ENCODE measurements at places on chromosomes 5 and 9. TPM values are rescaled to one million over a fixed set of nuclear protein-coding genes. Genes with fewer than 3 reads are reported as not detected.

GRCh38 chr9:137029058-137029936, 1.3 kb upstream of the ABCA2 start:
- no peak overlapping the region for H3K27ac ChIP-seq
- no peaks in the 10 kb centered on the region for H3K36me3 ChIP-seq
- no peaks in the 10 kb centered on the region for H3K27me3 ChIP-seq
- H3K4me3 ChIP-seq = peak overlapping the region; percentile 76
- peaks cover 8% of the 10 kb centered on the region for H3K4me1 ChIP-seq
- peak; percentile 89 for DNase-seq

- no peak overlapping the region for H3K4me3 ChIP-seq
- no peaks in the 10 kb centered on the region for H3K36me3 ChIP-seq
- H3K27ac ChIP-seq = peak overlapping the region; percentile 7
- no peak for DNase-seq
- H3K27me3 ChIP-seq = no peaks in the 10 kb centered on the region
These were observed 667.1 kb upstream of the RGMB start for GRCh38 chr5:98106116-98107031.

GRCh38 chr5:180604271-180604670, 13.0 kb upstream of the SCGB3A1 start:
- peaks cover 11% of the 10 kb centered on the region for H3K4me1 ChIP-seq
- H3K4me3 ChIP-seq = no peak overlapping the region
- no peaks in the 10 kb centered on the region for H3K27me3 ChIP-seq
- H3K36me3 ChIP-seq = no peaks in the 10 kb centered on the region
- no peak overlapping the region for H3K27ac ChIP-seq

DNA sequence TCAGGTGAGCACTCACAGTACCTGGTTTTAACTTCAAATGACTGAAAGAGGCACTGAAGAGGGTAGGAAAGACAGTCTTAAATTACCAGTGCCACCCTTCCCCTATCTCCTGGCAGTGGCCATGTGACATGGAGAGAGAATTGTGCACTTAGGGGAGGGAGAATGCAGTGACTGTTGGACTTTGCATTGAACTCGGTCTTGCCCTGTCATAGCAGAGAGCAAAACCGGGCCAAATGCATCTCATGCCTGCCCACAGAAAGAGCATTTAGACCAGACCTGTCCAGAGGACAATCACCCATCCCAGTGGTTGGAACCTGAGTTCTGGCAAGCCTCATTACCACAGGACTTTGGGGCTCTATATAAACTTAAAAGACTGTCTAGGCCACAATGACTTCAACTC, 211.8 kb upstream of the SH3GL2 start:
- no peak overlapping the region for H3K4me3 ChIP-seq
- no peak overlapping the region for H3K27ac ChIP-seq
- DNase-seq = no peak
- H3K36me3 ChIP-seq = peaks cover 34% of the 10 kb centered on the region
- H3K27me3 ChIP-seq = no peaks in the 10 kb centered on the region

DNA sequence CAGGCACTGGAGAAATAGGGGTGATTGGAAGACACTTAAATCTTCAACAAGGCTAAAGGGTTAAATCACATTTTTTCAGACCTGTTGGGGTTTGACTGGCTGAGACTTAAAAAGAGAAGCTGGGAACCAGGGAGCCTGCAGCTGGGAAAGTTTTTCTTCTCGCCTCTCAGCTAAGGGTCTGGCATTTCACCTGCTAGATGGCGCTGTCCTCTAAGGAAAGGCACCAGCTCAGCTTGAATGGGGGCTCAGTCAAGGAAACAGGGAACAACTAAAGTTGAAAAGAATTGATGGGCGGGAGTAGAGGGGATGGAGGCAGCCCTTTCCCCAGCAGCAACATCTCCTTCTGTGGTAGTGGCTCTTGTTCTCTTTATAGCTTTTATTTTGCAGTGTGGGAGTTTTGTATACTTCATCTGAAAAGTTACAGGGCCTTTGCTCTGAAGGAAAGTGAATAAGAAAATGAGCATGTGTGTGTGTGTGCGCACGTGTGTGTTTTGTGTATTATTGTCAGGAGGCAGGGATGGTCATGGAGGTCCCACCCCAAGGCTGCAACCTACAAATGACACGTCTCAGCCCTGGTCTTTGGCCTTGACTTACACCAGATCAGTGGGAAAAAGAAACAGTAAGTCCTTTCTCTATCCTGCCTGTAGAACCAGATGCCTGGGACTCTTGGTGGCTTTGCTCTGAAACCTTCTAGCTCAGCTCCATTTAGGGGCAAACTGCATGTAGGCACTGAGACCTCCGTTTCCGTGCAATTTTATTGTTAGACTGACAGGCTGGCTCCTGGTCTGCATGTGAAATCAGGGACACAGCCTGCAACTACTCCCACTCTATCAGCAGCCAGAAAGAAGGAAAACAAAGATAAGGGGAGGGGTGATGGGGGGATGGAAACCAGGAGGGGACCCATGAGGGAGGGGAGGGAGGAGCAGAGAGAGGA, 316.2 kb upstream of the CLINT1 start:
- no peaks in the 10 kb centered on the region for H3K36me3 ChIP-seq
- H3K27ac ChIP-seq = no peak overlapping the region
- peak; percentile 84 for DNase-seq
- no peak overlapping the region for H3K4me3 ChIP-seq
- peaks cover 21% of the 10 kb centered on the region for H3K4me1 ChIP-seq

- H3K27me3 ChIP-seq = no peaks in the 10 kb centered on the region
- H3K27ac ChIP-seq = no peak overlapping the region
These were observed 142.0 kb downstream of the PARP8 start for GRCh38 chr5:50808406-50808805.

GRCh38 chr5:470961-471749, 28.2 kb downstream of the EXOC3 start:
- DNase-seq = no peak
- peaks cover 7% of the 10 kb centered on the region for H3K4me1 ChIP-seq
- peaks cover 19% of the 10 kb centered on the region for H3K27me3 ChIP-seq
- no peak overlapping the region for H3K27ac ChIP-seq
- no peaks in the 10 kb centered on the region for H3K36me3 ChIP-seq
- peak overlapping the region; percentile 84 for H3K4me3 ChIP-seq

DNA sequence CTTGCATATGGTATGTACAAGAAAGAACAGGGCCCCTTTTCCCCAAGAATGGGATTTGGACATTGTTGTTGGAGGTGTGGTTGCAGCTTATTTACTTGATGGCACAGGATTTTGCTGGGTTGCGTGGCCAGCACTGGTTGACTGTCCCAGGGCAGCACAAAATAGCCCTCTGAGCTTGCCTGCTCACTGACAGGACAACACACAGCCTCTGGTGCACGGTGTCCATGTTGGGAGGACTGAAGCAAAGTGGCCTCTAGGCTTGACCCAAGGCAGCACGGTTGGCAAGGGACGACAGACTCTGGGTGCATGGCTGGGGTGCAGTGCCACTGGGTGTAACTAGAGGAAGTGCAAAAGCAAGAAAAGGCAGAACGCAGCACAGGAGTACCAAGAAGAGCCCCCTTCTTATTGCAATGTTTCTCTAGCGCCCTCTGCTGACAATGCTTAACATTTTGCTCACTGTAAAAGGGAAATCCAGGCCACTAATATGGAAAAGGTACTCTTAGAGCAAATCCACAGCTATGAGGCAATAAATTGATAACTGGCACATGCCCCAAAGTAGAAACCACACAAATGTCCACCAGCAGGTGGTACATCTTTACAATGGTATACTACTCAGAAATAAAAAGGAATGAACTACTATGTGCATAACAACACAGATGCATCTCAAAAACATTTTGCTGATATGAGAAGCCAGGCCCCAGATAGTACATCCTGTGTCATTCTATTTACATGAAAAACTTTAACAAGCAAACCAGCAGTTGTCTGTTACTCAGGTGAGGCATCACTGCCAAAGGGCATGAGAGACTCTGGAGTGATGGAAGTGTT, 47.4 kb upstream of the BARX1 start:
- H3K27ac ChIP-seq = no peak overlapping the region
- H3K36me3 ChIP-seq = no peaks in the 10 kb centered on the region
- no peak overlapping the region for H3K4me3 ChIP-seq
- DNase-seq = peak; percentile 64
- no peaks in the 10 kb centered on the region for H3K4me1 ChIP-seq
- H3K27me3 ChIP-seq = peaks cover 34% of the 10 kb centered on the region

- no peak for DNase-seq
- no peaks in the 10 kb centered on the region for H3K27me3 ChIP-seq
- H3K36me3 ChIP-seq = peaks cover 5% of the 10 kb centered on the region
- H3K4me3 ChIP-seq = no peak overlapping the region
- peaks cover 27% of the 10 kb centered on the region for H3K4me1 ChIP-seq
- no peak overlapping the region for H3K27ac ChIP-seq
These were observed 148.8 kb downstream of the MEF2C start for GRCh38 chr5:88734191-88734640.

- no peaks in the 10 kb centered on the region for H3K4me1 ChIP-seq
- no peaks in the 10 kb centered on the region for H3K36me3 ChIP-seq
- H3K4me3 ChIP-seq = no peak overlapping the region
- no peak for DNase-seq
- H3K27me3 ChIP-seq = no peaks in the 10 kb centered on the region
These were observed 163.2 kb downstream of the CACNA1B start for GRCh38 chr9:138040446-138041430.

GRCh38 chr9:68507130-68507805, 33.4 kb downstream of the TMEM252 start:
- H3K4me3 ChIP-seq = no peak overlapping the region
- peaks cover 14% of the 10 kb centered on the region for H3K4me1 ChIP-seq
- H3K27ac ChIP-seq = no peak overlapping the region
- peaks cover 32% of the 10 kb centered on the region for H3K27me3 ChIP-seq
- DNase-seq = no peak

The BTNL3 gene
- total RNA-seq = not detected
